ENCODE measurements at places on chromosomes 2 and 18.

DNA sequence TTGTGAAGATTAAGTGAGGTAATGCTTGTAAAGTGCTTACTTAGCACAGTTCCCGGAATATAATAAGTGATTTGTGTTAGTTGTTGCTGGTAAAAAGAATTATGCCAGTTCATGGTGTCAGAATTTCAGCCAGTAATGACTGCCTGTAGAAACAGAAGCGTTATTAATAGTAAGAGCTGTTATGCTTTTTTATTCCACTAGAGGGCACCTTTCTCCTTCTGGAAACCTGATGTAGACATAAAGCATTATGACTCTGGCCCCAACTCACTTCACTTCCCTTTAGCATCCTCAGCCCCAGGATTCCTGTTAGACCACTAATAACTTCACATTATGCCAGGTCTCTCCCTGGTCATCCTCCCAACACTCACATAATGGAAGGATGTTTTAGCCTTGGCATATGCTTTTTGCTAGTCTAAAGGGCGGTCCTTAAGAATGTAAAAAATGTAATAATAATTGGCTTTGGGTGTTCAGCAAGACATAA, 34.9 kb downstream of the C18orf54 start:
- no peak for DNase-seq

- DNase-seq, result no peak
These were observed 477.5 kb upstream of the MYT1L start for GRCh38 chr2:2808551-2809058.

GRCh38 chr18:57674891-57675290, 53.3 kb upstream of the NARS1 start:
- no peak for DNase-seq

DNA sequence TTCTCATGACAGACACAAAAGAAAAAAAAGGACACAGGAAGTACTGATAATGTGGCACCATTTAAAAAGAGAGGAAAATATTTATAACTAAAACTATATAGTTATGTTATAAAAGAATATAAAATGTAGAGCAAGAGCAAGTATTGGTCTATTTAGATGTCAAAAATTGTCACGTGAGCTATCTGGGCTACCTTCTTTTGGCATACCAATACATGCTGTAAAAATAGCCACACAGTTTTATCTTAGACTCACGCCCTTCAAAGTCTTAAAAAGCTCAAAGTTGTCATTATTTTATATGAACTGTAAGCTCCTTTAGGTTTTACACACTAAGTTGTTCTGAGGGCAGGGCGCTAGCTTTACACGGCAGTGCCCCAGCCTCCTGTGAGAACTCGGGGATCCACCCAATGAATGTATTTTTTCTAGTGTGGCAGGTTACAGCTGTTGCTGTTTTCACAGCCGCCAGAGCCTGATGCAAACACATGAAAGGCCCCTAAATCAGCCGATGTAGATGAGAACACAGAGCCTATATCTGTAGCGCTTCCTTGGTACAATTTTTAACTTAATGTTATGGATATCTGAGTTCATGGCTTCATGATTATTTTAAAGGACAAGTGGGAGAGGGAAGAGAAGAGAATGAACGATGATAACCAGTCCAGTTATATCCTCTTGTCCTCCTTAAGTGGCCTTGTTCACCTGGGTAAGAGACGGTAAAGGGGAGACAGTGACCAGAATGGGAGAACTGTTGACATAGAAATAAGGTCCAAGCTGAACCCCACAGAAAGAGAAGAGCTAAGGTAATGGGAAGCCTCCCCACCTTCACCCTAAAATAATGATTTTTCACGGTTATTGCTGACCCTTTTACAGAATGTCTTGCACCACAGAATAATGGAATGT, 130.8 kb downstream of the CACNB4 start:
- DNase-seq, result no peak

DNA sequence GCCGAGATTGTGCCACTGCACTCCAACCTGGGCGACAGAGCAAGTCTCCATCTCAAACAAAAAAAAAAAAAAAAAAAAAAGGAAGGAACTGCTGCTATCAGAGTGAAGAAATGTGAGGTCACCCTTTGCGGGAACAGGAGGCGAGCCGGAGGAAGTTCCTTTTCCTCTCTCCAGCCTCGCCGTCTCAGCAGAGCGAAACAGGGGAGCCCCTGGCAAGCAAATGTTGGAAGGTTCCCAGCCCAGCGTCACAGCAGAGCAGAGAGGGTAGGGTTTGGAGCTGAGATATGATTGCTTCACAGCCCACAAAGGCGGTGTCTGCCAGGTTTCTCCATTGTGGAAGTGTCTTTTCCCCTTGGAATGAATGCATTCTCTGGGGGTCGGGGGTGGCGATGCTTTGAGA, 28.5 kb downstream of the SLC20A1 start:
- no peak for DNase-seq

- DNase-seq, result no peak
These were observed 124.3 kb downstream of the GLI2 start for GRCh38 chr2:120859814-120860578.

DNA sequence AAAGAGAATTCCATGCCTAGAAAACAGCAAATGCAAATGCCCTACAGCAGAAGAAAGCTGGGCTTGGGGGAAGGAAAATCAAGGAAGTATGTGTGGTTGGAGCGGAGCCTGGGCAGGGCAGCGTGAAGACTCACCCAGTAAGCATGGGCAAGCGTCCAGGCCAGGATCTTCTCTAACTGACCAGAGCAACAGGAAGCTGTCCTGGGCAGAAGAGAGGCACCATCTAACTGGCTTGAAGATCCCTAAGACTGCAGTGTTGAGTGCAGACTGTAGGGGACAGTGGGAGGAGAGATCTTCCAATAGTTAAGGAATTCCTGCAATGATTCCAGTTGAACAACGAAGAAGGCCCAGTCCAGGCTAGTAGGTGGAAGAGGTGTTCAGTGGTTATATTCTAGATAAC, 57.9 kb downstream of the NXPH2 start:
- DNase-seq, result no peak

GRCh38 chr2:135931776-135932443, 53.5 kb downstream of the DARS1 start:
- no peak for DNase-seq

DNA sequence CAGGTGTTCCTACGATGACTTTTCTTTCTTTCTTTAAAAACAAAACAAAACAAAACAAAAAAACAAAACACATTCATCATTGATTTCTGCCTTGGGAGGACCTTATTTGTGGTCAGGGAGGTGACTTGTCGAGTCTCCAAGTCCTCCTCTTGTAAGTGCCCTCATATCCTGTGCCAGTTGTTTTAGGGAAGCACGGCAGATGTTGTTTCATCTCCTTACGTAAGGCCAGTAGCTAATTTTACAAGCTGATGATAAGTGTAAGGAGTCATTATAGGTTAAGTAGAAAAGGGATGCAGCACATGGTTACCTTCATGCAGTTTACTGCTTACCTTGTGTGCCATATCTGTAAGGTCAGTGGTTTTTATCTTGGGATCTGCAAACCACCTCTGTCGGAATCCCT, 52.2 kb downstream of the MRPS9 start:
- no peak for DNase-seq

DNA sequence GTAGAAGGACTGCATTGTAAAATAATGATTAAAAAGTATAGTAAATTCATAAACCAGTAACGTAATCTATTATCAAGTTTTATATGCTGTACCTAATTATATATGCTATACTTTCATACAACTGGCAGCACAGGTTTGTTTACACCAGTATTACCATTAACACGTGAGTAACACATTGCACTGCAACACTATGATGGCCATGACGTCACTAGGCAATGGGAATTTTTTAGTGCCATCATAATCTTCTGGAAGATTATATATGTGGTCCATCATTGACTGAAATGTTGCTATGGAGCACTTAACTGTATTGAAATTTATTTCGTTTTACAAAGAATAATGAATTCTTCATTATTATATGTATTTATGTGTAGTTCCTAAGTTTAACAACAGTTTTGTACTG, 45.9 kb downstream of the FAM171B start:
- DNase-seq, result no peak

GRCh38 chr2:58186501-58186900, 54.6 kb downstream of the FANCL start:
- no peak for DNase-seq

DNA sequence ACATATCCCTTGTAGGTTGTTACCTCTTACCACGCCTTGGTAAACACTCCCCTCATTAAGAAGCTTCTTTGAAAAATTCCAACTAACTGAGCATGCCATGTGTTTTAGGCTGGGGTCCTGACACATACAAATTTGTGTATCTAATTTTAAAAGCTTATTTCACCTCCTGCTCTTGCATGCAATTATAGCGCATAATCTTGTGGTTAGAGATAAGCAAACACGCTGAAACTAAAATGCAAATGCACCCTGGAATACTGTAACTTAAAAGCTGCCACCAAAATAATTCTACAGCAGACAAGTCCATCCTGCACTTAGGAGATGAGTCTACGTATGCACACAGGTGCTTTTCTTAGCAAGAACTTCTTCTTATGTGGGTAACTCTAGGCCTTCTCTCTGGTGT, 990.2 kb downstream of the TSN start:
- no peak for DNase-seq

DNA sequence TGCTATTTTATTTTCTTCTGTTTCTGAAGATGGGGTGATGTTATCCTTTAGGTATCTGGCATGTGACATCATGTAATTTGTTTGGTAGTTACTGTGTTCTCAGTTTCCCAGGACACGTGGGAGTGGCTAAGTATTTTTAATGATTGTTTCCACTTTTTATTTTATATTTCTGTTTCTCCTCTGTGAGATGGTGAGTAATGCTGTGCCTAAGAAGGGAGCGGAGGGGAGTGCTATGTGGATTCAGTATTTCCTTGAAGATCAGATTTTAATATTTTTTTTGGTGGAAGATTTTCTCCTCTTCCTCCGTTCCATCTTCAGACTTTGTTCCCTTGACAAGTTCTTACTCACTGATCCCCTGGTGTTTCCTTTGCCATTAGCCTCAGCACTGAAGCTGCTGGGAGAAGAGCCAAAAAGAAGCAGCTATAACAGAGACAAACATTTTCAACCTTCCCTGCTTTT, 180.0 kb upstream of the MMADHC start:
- no peak for DNase-seq
